ENCODE measurements at places on chromosomes 6 and 20. TPM values are rescaled to one million over a fixed set of nuclear protein-coding genes. Genes with fewer than 3 reads are reported as not detected.

The SLC22A1 gene
- total RNA-seq = 0.12 TPM

The NKX2-4 gene
- total RNA-seq = not detected

The EYS gene
- total RNA-seq = under 0.01 TPM

The LY6G6F gene
- total RNA-seq = not detected

The BMP5 gene
- not detected for total RNA-seq

The ULBP2 gene
- 2.1 TPM for total RNA-seq

Data from hair follicle dermal papilla cell (primary cell).